HFFc6 (cell line): ENCODE measurements at places on chromosomes 7 and 10.

DNA sequence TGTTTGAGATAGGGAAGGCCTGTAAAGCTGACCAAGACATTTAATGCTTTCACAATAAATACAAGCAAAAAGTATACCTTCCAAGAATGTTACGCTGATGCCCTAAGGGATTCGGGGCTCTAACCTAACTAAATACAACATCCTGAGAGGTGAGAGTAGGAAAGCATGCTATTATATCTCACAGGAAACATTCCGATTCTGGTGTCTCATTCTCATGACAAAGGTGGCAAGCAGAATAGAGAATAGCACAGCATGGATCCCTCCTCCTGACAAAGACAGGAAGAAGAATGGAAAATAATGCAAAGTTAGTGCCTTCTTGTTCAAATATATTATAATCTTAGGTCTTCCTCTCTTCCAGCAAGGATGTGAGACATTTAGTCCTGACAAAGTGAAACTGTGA lies 504.3 kb downstream of the TFEC start:
- no peak for DNase-seq

GRCh38 chr7:1454542-1454941 lies 4.7 kb downstream of the MICALL2 start:
- DNase-seq: no peak

DNA sequence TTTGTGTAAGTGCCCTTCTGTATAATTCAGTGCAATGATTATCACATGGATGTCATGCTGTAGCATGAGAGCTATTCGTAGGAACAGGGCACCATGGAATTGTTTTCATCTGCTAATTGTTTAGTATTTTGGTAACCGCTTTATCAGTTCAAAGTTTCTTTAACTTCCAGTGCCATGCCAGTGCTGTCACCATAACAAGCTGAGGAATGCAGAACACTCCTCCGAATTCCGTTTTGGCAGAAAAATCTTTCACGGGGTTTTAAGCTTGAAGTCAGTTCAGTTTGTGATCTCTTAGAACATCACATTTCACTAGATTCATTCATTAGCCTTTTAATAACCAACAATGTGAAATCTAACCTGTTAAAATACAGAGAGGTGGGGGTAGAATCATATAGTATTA lies 117.2 kb upstream of the SEMA3C start:
- no peak for DNase-seq

DNA sequence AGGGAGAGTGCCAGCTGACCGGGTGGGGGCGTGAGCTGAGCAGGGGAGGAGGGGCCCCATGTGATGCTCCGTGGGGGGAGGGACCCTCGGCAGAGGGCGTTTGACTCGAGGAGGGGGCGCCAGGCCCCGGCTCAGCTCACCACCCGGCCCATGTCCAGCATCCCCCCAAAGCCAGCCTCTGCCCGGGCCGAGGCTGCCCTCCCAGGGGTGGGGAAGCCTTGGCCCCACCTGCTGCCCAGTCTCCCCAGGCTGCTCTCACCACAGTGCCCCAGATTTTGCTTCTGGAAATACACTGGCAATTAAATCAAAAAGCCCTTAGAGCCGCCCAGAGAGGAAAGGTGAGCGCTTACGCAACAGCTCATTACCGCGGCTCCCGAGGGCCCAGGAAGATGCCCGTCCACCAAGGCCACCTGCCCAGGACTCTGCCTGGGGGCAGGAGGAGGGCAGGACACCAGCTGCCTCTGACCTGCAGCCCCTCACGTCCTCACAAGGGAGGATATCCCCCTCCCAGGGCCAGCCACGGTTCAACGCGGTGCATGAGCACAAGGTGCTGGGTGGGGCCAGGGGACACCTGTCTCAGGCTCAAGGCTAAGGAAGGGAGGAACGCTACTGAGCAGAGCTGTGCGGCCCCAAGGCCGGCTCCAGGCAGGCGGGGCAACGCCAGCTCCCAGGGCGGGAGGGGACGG lies 70.0 kb upstream of the INPP5A start:
- DNase-seq: no peak

GRCh38 chr7:114648117-114648516 lies 233.5 kb downstream of the FOXP2 start:
- DNase-seq: no peak

DNA sequence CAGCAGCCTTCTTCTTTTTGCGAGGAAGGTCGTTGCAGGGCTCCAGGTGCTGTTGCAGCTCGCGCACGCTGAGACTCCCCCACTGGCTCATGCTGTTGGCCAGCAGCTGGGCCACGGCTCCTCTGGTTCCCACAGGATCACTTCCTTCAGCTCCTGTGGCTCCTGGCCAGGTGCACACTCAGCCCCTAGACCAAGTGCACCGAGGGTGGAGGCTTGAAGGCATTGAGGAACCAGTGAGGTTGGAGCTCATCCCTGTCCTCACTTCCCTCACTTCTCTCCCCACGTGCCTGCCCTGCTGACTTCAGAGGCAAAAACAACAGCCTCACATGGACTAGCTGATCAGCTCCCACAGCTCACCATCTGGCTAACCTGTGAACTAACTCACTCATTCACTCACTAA lies 46.2 kb upstream of the ADRB1 start:
- DNase-seq: no peak

GRCh38 chr7:115008465-115009114 lies 86.7 kb downstream of the MDFIC start:
- DNase-seq: no peak

GRCh38 chr7:149845257-149845980 lies 7.2 kb downstream of the ZNF862 start:
- DNase-seq: no peak

GRCh38 chr10:58241346-58241745 lies 26.3 kb downstream of the IPMK start:
- no peak for DNase-seq

DNA sequence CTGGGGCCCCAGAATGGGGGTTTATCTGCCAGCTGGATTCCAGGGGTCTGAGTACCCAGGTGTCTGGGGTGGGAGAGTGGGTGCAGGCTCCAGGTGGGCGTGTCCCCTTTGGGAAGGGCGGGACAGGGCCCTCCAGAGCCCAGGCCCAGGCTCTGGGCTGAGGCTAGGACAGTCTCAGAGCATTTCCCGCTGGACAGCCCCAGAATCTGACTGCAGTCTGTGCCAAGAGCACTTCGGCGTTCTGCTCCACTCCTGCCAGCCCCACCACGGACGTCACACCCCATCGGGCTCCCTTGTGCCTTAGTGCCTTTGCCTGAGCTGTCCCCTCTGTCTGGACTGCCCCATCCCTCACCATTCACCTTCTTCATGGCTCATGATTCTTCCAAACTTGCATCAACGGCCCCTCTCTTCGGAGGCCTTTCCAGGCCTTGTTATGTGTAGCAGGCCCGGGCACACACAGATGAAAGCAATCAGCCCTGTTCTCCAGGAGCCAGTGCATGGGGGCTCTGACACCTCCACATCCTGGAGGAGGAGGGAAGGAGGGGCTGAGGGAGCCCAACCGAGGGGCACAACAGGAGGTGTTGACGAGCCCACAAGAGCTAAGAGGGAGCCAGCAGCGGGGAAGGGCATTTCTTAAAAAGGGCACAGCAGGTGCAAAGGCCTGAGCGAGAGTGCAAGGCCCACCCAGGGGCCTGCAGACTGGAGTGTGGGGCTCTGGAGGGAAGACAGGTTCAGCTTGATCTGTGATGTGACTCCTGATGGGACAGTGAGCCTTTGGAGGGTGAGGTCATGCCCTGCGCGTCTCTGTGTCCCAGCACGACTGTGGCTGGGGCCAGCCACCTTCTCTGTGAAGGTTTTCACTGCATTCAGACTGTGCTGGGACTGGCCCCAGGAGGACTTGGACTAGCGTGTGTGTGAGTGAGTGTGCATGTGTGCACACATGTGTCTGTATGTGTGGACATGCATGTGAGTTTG lies 41.7 kb downstream of the GTF2IRD1 start:
- no peak for DNase-seq

- DNase-seq: peak; percentile 88
These were observed 80.8 kb downstream of the CD36 start for GRCh38 chr7:80719261-80719660.

- DNase-seq: peak; percentile 26
These were observed 43.8 kb upstream of the RPA3 start for GRCh38 chr7:7761974-7762779.

GRCh38 chr10:100377830-100378229 lies 30.8 kb downstream of the SCD start:
- no peak for DNase-seq

- DNase-seq: no peak
These were observed 163.6 kb downstream of the GNAI1 start for GRCh38 chr7:80298201-80298600.

- peak; percentile 91 for DNase-seq
These were observed 16.5 kb upstream of the PLAU start for GRCh38 chr10:73894245-73894971.

GRCh38 chr10:1434202-1434601 lies 303.1 kb downstream of the ADARB2 start:
- DNase-seq: no peak

DNA sequence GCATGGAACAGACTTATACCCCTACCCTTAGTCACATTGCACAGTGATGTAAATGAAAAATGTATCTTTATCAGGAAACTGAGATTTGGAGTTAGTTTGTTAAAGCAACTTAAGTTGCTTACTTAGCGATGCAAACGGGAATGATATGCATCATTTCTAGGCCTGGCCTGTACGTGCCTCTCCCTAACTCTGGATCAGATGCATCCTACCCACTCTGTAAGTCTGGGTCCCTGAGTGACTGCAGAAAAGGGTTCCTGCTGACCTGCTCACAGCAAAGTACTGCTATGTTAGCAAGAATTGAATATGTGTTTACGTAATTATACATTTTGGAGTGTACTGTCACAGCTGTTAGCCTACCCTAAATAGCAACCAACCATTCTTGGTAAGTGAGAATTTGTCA lies 30.7 kb upstream of the PRTFDC1 start:
- no peak for DNase-seq

DNA sequence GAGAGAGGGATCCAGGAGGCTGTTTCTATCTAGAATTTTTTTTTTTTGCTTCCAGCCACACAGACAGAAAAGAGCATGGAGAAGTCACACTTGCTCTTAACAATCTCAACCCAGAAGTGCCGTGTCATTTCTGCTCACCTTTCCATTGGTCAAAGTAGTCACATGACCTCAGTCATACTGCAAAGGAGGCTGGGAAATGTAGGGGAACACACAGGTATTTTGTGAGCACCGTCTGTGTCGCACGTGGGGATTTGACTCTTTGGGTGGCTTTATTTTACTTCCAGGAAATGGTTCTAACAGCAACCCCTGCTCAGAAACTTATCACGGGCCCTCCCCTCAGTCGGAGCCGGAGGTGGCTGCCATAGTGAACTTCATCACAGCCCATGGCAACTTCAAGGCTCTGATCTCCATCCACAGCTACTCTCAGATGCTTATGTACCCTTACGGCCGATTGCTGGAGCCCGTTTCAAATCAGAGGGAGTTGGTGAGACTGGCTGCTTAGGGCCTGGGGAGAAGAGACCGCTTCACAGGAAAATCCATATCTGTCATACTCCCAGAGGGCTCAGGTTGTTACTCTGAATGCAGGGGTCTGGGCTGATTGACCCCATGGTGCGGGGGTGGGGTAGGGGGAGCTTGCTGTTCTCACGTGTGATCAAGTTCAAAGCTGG lies 13.1 kb upstream of the CPA1 start:
- no peak for DNase-seq

GRCh38 chr10:73763343-73763742 lies 18.5 kb upstream of the CHCHD1 start:
- no peak for DNase-seq

DNA sequence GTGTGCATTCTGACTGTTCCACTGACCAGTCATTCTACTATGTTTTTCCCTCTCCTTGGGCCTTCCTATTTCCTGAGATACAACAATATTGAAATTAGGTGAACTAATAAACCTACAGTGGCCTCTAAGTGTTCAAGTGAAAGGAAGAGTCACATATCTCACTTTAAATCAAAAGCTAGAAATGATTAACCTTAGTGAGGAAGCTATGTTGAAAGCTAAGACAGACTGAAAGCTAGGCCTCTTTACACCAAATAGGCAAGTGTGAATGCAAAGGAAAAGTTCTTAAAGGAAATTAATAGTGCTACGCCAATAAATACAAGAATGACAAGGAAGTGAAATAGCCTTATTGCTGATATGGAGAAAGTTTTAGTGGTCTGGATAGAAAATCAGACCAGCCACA lies 5.7 kb upstream of the DYNC1I1 start:
- no peak for DNase-seq

GRCh38 chr10:17019696-17020095 lies 109.9 kb downstream of the CUBN start:
- no peak for DNase-seq

DNA sequence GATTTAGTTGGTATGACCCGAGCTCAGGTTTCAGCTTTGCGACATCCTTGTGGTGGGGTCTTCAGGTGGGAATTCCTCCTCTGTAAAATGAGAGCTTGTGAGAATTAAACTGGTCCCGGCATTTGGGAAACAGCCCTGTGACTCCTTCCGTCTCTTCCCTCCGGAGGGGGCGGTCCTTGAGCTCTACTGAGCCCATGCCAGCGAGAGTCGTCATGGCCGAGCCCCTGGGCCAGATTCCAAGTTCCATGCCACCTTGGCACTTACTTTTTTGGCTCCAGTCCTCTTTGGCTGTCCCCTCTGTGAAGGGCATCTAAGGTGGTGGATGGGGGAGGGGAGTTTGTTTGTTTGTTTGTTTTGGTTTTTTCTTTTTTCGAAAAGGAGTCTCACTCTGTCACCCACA lies 47.6 kb downstream of the GTF2IRD1 start:
- DNase-seq: no peak

DNA sequence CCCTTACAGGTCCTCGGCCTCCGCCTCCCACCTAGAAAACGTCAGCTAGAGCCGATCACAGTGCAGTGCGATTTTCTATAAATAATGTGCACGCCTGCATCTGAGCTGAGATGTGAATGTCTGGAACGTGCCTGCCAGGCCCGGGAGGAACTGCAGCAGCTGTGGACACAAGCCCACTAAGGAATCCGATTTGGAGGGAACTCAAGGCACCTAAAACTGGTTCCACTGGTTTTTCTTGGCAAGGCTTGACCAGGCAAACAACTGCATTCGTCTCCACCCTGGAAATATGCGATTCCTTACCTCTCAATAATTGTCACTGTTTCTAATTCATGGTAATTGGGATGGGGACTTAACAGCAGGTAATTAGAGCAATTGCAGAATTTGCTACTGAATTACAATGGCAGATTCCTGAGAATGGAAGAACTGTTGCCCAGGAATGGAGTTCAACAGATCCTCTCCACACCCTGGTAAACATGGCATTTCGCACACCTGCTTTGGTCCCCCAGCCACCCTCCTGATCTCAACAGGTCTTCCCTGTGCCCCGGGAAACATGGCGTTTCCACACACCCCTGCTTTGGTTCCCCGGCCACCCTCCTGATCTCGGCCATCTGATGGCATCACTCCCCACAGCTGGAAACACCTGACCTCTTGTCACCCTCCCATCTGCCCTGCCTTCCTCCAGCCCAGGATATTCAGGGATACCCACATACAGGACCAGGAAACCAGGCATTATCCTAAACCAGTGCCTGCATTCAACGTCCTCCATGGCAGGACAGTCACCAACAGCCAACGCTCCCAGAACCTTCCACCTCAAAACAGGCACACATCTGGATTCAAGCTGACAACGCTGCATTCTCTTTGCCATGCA lies 76.0 kb downstream of the DIP2C start:
- DNase-seq: no peak

DNA sequence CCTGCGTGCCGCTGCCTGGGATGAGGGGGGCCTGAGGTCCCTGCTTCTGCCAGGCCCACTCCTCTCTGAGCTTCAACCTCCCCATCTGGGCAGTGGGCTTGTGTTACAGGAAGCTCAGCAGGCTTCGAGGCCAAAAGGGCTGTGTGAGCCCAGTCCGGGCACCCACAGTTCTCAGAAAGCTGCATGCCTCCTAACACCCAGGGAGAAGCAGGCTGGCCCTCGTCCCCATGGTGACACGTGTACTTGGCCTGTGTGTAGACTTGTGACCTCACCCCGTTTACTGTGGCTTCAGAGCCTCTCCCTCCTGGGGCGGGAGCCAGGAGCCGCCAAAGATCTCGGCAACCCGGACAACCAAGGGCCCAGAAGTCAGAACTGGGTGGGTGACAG lies 2.2 kb upstream of the GRIFIN start:
- DNase-seq: no peak
